ENCODE measurements at places on chromosomes 2 and 18.
A peak's percentile ranks its signal among the peaks of the same experiment; 100 is the strongest.

DNA sequence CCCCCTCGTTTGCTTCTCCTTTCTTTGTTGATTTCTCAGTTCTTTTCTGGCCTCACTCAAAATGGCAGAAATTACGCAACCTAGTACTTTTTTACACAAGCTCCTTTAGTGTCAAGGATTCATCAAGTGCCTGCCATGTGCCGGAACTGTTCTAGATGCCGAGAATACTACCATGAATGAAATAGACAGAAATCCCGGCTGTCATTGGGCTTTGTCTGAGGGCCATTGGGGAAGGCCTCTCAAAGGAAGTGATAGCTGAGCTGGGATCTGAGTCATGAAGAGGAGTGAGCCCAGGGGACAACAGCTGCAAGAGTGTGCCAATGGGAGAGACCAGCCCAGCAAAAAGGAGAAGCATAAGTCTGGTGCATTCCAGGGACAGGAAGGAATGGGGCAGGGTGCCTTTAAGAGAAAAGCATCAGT lies 34.3 kb upstream of the PPP1CB start:
- DNase-seq, result peak; percentile 79

DNA sequence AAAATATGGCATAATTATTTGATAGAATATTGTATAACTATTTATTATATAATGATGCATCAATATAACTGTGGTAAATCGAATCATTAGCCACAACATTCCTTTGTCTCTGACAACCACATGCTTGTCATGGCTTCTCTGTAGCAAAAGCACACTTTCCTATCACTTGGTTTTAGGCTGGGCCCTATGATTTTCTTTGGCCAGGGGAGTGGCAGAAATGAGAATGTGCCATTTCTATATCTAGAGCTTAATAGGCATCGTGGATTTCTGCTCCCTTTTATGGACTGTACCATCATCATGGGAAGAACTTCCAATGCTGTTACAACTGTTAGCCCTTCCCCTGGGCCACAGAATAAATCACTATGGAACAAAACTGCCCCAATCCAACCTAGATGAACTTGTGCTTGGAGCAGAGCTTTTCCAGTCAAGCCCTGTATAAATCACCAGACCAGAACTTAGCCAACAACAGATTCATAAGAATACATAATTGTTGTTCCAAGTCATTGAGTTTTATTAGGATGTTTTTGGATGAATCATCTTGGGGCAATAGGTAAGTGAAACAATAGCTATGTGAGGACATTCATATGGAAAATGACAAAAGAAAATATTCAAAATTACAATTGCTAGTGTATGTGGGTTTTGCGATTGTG lies 715.8 kb downstream of the ERBB4 start:
- DNase-seq, result no peak

DNA sequence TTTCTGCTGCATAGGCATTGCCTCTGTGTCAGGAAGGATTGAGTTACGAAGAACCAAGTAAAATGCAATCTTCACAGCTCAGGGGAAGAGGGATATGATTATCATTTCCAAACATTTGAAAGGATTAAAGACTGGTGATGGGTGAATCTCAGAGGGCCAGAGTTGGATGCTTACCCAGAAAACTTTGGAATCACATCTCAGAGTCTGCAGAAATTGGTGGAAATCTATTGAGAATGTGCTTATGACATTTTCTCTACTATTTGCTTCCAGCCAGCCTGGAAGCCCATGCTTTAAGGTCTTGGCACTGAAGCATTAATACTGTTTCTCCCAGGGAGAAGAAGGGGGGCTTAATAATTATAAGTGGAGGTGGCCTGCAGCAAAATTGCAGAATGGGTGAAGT lies 1301.4 kb upstream of the PIK3C3 start:
- no peak for DNase-seq

DNA sequence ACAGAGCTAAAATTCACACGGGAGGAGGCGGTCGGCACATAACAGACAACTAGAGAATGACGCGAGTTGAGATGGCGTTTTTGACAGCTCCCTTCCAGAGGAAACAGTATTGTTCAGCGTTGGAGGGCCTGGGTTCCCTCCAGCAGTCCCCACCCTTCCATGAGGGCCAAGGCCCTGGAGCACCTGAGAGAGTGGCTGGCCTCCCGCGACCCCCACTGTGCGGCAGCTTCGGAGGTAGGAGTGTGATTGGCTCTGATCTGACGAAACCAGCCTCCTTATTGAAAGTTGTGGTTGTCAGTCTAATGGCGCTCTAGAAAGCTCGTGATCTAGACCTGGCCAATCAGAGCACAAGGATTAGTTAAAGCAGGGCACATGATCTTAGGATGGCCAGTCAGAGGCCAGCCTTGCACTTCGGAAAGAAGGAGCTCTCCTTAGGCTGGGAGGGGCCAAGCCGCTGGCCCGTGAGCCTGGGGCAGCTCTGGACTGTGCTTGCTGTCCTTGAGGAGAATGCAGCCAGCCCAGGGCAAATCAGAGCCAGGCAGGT lies 104.5 kb upstream of the CELF4 start:
- DNase-seq, result no peak

DNA sequence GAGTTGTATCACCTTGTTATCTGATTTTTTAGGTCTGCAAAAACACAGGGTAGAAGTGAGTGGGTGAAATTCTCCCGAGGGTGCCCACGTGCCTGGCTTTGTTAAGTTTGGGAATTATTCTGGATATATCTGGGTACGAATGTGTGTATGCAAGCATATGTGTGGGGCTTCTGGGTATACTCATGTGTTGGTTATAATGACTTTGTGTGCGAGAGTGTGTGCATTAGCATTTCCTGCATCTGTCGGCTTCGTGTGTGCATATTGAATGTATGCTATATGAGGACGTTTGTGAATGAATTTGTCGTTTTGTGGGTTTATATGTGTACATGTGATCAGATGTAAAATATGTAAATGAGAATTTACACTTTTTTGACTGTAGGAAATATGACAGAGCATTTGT lies 13.8 kb upstream of the DNAJC27 start:
- no peak for DNase-seq

DNA sequence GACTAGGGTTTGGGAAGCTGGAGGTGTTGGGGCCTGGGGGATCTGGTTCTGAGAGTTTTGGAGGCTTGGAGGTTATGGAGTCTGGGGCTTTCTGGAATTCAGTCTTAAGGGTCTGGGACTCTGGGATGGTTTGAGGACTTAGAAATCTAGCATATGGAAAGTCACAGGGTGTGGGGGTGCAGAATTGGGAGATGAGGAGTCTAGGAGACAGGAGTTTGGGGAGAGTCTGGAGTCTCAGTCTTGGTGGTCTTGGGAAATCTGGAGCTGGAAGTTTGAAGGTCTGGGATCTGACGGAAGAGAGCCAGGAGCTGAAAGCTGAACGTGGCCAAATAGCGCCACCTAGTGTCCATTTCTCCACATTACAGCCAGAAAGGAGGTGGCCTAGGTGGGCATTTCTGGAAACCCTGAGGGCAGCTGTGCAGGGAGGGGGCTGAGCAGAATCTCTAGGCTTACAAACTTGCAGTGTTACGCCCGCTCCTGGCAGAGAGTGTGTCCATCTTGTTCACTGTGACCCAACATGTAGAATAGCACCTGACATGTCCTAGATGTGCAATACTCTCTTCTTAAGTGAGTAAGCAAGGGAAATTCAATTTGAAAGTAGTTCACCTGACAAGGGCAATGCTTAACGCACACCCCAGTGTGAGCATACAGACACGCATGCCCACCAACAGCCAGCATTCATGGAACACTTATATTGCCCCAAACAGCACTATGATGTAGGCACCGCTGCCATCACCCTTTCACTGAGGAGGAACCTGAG lies 204.8 kb downstream of the TFCP2L1 start:
- peak; percentile 73 for DNase-seq

GRCh38 chr2:27356056-27356381 lies 545 bp downstream of the GTF3C2 start:
- DNase-seq, result peak; percentile 60

GRCh38 chr2:220521551-220521950 lies 894.1 kb downstream of the SLC4A3 start:
- DNase-seq, result no peak

GRCh38 chr2:150309311-150310080 lies 178.0 kb downstream of the RND3 start:
- DNase-seq, result no peak

GRCh38 chr2:232296776-232297525 lies 81.6 kb upstream of the ALPP start:
- no peak for DNase-seq

DNA sequence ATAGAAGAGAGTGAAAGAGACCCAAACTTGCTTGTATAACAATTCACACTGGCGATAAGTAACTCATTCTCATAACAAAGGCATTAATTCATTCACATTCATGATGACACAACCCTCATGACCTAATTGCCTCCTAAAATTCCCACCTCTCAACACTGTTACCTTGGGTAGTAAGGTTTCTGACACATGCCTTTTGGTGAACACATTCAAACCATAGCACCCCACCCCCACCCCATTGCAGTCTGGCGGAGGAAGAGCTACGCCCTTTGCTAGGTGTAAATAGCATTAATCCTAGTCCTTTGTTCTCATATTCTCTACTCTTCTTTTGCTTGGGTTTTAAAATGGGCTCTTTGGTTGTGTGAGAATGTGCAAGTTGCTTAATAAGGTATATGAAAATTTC lies 361.5 kb downstream of the DSEL start:
- DNase-seq, result no peak

DNA sequence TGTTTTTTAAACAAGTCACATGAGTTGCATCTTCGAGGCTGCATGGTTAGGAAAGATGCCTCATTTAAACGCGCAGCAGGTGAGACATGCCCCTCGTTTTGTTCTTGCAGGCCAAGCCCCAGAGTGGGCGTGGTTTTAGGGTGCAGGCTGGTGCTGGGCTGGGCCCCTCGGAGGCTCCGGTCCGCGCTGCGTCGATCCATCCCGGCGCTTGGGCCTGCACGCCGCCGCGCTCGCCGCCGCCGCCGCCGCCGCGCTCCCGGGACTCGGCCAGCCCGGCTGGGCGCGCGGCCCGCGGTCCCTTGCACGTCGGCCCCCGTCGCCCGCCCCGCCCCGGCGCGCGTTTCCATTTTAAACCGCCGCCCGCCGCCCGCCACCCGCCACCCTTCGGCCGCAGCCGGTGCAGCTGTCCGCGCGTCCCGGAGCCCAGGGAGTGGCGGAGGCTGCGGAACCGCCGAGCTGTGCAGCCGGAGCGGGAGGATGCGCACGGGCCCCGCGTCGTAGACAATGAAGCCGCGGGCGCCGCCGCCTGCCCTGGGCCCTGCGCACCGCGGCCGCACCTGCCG lies 175.5 kb downstream of the AGAP1 start:
- peak; percentile 77 for DNase-seq

GRCh38 chr2:60957643-60958042 lies 59.9 kb upstream of the PEX13 start:
- DNase-seq, result no peak

- no peak for DNase-seq
These were observed 102.6 kb upstream of the NDUFV2 start for GRCh38 chr18:8999872-9000271.

DNA sequence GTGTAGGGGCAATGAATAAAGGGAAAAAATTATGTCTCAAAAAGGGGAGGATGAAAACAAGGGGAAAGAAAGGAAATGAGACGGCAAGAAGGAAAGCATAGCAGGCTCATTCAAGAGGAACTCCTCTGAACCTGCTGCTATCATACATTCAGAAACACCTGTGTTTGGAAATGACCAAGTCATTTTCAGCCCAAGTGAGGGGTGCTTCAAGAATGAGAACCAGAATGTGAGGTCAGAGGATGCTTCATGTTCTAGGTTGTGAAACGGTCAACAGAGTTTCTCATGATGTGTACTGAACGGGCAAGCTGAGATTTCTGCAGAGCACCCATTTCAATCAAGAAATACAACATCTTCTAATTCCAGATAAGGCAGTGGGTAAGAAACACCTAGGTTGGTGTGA lies 1367.2 kb upstream of the CELF4 start:
- no peak for DNase-seq

DNA sequence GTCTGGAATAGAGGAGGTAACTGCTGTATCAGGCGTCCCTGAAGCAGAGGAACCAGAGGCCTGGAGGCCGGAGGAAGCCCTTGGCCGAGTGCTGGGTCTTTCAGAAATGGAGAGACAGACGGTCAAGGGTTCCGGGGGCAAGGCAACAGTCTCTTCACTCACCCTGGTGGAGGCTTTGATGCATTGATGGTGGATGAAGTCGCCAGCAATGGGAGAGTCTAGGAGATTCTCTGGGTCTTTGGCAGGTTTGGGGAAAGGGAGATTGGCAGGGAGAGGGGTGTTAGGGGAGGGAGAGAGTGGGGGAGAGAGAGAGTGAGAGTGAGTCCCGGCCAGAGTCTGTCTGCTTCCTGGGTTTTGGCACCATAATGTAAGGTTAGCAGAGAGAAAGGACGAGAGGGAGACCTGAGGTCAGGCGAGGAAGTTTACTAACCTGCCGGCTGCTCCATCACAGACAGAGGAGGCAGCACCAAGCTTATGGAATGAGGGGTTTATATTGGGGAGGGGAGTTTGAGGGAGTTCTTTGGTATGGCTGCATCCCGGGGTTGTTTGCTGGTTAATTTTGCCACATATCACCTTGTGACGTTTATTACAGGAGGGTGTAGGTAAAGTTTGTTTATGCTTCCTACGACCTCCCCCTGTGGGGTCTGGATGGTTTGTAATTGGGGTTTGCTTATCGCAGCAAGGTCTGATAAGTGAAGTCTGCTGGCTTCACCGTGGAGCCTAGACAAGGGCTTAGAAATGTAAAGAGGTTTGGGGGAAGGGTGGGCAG lies 19.6 kb downstream of the COMMD1 start:
- DNase-seq, result no peak

DNA sequence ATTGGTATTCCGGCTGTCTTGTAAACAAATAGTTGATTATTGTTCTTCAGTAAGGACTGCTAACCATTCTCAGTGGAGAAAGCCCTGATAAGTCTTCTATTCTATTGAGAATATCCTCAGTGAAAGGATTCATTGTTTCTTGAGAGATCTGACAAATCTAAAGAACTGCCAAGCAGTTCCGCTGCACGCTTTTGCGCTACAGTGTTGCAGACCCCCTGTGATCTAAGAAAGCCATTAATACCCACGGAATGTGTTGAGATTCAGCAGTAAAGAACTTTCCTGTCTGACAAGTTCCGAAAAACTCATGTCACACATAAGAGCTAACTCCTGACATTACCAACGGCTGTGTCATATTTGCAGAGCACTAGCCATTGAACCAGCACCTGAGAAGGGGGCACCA lies 63.8 kb downstream of the ZNF236 start:
- DNase-seq, result no peak

All from NCI-H510A treated with DMSO at 0.1 percent for 48 hours (cell line).